ENCODE measurements at places on chromosomes 16 and 17. TPM values are rescaled to one million over a fixed set of nuclear protein-coding genes. Genes with fewer than 3 reads are reported as not detected.

GRCh38 chr17:50276588-50277356 is 2.5 kb downstream of the TMEM92 start:
- no peak for DNase-seq

GRCh38 chr16:1553946-1554825 is 20.7 kb downstream of the TMEM204 start:
- peak; percentile 66 for DNase-seq

DNA sequence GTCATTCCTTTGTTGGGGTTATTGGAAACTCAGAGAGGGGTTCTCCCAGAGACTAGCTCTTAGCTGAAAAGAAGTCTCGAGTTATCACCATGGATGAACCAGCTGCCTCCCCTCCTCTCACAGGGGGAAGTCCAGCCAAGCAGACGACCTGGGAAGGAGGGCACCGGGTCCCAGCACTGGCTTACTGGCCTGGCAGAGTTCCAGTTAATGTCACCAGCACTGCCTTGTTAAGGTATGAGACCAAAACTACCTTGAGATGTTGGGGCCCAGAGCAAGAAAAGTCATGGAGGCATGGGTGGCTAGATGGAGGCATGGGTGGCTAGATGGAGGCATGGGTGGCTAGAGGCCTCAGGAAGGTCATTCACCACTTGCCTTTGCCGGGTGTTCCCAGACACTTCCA is 72.4 kb downstream of the WIPI1 start:
- DNase-seq: peak; percentile 58

- DNase-seq: no peak
Observed at GRCh38 chr16:58485184-58485887, 14.6 kb upstream of the NDRG4 start.

The KRTAP1-1 gene
- polyA plus RNA-seq: not detected

The TBC1D28 gene
- polyA plus RNA-seq: not detected

The SNX20 gene
- polyA plus RNA-seq: 0.60 TPM

- peak; percentile 84 for DNase-seq
Observed at GRCh38 chr16:88922114-88922825, 54.7 kb downstream of the CBFA2T3 start.

DNA sequence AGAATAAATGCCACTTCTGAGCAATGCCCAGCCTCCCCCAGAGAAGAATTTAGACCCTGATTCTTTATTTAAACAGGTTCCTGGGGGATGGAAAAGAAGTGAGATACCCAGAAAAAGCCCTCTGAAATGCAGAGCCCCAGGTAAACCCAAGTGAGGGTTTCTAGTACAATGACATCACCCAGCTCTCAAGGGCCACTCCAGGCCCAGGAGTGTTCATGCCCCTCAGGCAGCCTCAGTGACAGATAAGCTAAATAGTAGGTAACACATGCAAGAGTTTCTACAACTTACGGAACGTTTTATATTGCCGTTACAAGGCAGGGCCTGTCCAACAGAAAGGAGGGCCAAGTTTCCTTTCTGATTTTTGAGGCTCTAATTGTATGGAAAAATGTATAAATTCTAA is 683.7 kb upstream of the SALL1 start:
- DNase-seq: no peak

DNA sequence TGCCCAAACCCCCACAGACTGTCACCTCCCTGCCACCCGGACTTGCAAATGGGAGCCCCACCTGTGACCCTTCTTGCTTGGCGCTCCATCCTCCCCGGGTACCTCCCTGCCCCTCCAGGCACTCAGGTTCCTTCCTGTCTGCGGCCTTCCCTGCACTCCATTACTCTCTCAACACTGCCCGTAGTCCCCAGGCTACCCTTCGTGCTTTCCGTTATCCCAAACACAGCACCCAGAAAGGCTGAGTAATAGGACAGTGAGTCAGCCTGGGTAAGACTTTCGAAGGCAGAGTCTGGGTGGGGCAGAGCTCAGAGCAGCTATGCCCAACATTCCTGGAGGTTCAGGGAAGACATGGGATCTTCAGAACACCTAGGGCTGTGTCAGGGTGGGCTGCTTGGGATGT is 16.6 kb upstream of the C16orf74 start:
- no peak for DNase-seq

DNA sequence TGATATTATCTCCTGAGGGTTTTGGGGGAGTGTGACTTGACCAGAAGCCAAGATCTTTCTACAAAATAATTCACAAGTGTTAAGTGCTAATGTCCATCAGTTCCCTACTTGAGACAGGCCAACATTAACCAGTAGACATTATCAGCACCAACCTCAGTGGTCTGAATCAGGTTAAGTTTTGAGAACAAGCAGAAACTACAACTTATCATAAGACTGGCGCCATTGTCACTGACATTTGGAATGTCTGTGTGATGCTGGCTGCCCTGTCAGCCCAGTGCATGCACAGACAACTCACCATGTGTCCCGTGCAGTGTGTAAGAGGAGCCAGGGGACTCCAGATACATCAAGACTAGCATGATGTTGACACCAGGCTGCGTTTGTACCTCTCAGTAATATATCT is 76.8 kb downstream of the CCDC182 start:
- no peak for DNase-seq

The CD300LD gene
- polyA plus RNA-seq: not detected

GRCh38 chr16:14129502-14129901 is 58.4 kb downstream of the MRTFB start:
- DNase-seq: no peak

DNA sequence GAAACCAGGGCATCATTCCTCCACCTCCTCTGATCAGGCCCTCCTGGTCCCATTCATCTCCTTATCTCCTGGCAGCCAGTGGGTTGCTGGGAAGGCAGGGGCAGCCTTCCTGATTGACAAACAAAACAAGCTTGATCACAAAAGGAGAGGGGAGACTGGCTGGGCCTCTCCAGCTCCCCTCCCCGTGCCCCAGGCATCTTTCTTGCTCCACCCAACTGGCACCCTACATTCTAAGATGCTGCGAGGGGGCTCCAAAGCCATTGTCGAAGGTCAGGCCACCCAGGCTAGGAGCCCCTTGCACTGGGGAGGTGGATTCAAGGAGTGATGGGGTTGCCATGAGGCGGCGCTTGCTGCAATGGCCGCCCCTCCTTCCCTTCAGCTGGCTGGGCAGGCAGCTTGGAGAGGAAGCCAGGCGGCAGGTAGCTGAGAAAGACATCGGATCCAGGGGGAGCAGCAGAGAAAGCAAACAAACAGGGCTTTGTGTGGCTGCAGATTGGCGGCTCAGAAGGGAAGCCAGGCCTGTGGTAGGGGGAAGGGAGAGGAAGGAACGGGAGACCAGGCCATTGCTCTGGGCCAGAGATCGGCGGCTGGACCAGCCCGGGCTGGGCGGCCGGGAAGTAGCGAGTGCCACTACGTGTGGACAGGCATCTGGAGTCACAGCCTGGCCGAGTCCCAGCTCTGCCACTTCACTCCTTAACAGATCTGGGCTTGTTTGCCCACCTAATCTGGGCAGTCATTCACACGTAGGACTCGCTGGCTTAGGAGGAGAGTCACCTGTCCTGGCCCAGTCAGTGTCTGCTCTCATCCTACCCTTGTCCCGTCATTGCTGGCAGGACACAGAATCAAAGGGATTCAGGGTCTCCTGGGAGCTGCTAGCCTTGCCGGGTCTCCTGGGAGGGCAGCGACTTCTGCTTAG is 12.3 kb downstream of the RAI1 start:
- DNase-seq: no peak

The RAD51D gene
- 4.2 TPM for polyA plus RNA-seq

The ABHD15 gene
- 10.3 TPM for polyA plus RNA-seq

- no peak for DNase-seq
Observed at GRCh38 chr16:67865318-67865717, 7.5 kb upstream of the EDC4 start.

DNA sequence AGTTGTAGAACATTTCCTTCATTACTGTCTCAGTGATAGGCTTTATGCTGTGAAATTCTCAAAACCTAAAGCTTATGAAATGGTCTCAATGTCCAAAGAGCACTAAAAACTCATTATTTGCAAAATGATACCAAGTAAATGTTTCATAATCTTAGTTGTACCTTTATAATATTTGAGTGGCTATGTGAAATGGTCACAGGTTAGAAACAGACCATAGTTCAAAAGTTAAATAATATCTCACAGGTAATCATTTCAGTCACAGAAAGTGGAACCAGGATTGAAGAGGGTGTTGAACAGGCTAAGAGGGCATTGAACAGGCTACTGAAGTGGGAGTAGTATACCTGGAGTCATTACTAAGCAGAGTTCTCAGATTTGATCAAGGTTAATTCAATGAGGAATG is 2.9 kb downstream of the RDM1 start:
- DNase-seq: no peak

The SCARF1 gene
- 2.1 TPM for polyA plus RNA-seq

GRCh38 chr17:80212109-80212508 is 8.0 kb downstream of the SGSH start:
- no peak for DNase-seq

The ALOX15B gene
- 1.2 TPM for polyA plus RNA-seq

DNA sequence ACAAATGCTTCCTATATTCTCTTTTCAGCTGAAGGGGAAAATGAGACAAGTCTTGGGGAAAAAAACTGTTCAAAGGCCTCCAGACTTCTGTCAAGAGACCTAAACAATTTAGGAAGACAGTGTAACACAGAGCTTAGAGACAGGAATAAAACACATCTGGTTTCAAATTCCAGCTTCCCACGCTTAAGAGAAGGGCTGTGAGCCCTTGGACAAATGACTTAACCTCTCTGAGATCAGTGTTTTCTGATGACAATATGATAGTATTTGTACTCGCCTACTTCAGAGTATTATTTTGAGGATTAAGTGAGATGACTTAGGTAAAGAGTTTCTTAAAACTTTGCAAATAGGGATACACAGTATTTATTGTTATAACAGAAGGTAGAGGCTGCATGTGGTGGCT is 29.5 kb downstream of the SMURF2 start:
- no peak for DNase-seq

The KRT20 gene
- 2,181 TPM for polyA plus RNA-seq

The C16orf89 gene
- polyA plus RNA-seq: 6.6 TPM

The FA2H gene
- 31.0 TPM for polyA plus RNA-seq

The EFCAB5 gene
- polyA plus RNA-seq: 0.47 TPM

- DNase-seq: no peak
Observed at GRCh38 chr17:34532281-34533065, 46.9 kb upstream of the TMEM132E start.

GRCh38 chr16:30951750-30952149 is 2.9 kb downstream of the ORAI3 start:
- DNase-seq: peak; percentile 95

- DNase-seq: peak; percentile 82
Observed at GRCh38 chr17:41835800-41836549, at the start of gene NT5C3B. NT5C3B (minus strand) TSS chr17:41836232; CDS start chr17:41836193, 39 bp downstream.

DNA sequence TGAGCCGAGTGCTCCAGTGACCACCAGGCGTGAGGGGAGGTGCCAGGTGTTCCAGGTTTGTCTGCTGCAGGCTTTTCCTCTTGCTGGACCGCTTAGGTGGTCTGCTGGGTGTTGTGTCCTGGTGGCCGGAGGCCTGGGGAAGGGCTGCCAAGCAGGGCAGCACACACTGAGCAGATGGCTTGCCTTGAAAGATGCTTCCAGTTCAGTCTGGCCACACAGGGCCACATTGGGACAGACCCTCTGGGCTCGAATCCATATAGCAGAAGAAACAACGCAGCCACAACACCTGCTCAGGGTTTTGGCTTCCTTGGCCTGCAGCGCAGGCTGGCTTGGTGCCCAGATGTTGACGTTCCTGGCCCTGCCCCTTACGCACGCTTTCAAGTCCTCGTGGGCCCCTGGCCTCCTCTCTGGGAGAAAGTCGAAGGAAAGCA is 24.8 kb downstream of the GINS2 start:
- DNase-seq: peak; percentile 88

DNA sequence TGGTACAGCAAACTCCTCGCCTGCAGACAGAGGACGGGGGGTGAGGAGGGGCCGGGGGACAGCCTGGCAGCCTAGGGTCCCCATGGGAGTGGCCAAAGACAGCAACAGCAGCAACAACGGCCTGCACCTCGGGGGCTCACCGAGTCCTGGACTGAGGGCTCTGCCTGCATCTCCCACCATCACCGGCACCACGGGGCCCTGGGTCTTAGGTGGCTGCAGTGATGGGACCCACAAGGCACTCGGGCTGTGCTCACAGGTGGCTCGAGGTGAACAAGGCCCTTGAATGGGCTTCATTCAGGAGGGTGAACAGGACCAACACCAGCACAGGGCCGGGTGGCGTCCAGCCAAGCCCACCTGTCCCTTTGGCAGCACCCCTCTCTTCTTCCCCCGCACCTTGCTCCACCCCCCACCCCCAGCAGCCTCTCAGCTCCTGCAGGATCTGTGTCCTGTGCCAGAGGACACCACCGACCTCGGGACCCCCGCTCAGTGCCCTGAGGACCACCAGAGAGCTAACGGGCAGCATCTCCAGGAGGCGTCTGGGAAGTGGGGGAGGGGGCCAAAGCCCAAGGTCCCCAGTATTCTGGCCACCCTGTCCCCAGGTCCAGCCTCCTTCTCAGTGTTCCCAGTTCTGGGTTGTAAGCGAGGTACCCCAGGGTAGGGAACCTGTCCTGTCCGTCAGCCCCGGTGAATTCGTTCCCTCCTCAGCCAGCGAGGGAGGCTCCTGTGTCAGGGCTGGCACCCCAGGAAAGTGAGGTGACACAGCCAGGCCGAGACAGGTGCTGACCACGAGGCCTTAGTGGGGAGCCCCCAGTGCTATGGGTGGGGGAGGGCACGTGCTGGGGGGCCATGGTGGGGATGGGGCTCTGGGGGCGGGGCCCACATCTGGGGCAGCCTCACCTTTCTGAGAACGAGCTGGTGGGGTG is 94.3 kb downstream of the TBC1D16 start:
- DNase-seq: peak; percentile 60

DNA sequence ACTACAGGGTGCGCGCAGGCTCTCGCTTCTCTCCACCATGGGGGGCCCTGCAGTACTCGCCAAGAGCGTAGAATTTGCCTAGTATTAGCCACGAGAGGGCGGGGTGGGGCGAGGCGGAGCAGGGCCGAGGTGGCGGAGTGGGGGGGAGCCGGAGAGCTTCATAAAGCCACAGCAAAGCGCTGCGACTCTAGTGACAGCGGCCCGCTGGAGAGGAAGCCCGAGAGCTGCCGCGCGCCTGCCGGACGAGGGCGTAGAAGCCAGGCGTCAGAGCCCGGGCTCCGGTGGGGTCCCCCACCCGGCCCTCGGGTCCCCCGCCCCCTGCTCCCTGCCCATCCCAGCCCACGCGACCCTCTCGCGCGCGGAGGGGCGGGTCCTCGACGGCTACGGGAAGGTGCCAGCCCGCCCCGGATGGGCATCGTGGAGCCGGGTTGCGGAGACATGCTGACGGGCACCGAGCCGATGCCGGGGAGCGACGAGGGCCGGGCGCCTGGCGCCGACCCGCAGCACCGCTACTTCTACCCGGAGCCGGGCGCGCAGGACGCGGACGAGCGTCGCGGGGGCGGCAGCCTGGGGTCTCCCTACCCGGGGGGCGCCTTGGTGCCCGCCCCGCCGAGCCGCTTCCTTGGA is at the start of gene TBX21:
TBX21 (plus strand) TSS at position 190 of the 627 bp plus-strand sequence; CDS start at position 409, 219 bp downstream.
- peak; percentile 72 for DNase-seq

The RMI2 gene
- polyA plus RNA-seq: 19.3 TPM

The SLC12A3 gene
- polyA plus RNA-seq: not detected
